Stimulated activated naive CD8-positive, alpha-beta T cell treated with anti-CD3 and anti-CD28 coated beads, Interleukin-15, Interleukin-2, amounts not matched to agents 100 U/mL and 50 U/mL, for 24 hours (primary cell): ENCODE measurements at places on chromosomes 1 and 21.

GRCh38 chr1:73909043-73909562 is 288.9 kb downstream of the LRRIQ3 start:
- no peak for DNase-seq

- no peak for DNase-seq
Observed at GRCh38 chr21:34668803-34669148, at the start of gene CLIC6. Gene CLIC6 (plus strand): TSS chr21:34668994. CDS start chr21:34669389, 395 bp downstream.

- no peak for DNase-seq
Observed at GRCh38 chr1:219188331-219188803, 14.7 kb downstream of the LYPLAL1 start.

DNA sequence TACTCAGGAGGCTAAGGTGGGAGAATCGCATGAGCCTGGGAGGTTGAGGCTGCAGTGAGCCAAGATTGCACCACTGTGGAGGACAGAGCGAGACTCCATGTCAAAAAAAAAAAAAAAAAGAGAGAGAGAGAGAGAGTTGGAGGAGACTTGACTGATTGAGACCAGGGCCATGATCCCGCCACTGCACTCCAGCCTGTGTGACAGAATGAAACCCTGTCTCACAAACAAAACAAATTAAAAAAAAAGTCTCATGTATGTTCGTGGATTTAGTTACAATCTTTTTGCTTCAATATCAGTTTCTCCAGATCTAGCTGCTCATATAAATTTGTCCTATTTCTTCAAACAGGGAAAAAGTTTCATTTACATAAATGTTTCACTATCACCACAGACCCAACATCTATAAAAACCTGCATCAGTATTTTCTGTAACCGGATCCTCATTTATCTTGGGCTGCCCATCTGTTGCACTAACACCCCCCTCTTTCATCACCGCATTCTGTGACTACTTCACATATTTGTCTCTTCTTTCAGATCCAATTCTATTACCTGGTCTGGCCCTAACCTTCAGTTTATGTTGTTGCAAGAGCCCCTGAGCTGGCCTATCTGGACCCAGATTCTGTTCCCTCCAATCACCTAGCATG is 127.0 kb downstream of the GREM2 start:
- no peak for DNase-seq

DNA sequence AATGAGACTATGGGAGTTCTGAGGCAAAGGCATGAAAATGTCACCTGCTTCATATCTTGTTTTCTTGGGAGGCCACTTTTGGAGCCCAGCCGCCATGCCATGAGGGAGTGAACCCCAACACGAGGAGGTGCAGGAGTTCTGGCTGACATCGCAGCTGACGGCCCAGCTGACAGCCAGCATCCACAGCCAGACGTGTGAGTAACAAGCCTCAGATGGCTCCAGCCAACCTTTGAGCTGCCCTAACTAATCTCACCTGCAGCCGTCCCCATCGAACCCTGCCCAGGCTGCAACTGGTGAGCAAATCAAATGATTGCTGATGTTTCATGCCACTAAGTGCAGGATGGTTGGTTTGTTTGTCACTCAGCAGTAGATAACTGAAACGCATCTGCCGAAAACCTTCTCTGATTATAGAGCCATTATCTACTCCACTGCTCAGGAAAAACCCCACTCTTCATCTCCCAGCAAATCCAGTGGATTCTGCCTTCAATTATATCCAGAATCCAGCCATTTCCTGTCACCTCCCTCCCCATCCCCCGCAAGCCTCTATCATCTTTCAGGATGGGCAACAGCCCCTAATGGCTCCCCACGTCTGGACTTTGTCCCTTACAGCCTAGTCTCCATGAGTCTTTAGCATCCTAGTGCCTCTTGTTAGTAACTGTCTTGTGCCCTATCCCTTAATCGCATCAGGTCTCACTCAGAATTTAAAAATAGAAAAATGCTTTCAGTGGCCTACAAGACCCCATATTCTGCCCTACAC is 18.5 kb upstream of the RAB4A start:
- no peak for DNase-seq

GRCh38 chr1:212691561-212692071 is 8.0 kb downstream of the BATF3 start:
- DNase-seq: no peak

- no peak for DNase-seq
Observed at GRCh38 chr1:201745023-201745422, 83.9 kb upstream of the IPO9 start.
